ENCODE measurements at places on chromosomes 3 and 15. TPM values are rescaled to one million over a fixed set of nuclear protein-coding genes. Genes with fewer than 3 reads are reported as not detected.

DNA sequence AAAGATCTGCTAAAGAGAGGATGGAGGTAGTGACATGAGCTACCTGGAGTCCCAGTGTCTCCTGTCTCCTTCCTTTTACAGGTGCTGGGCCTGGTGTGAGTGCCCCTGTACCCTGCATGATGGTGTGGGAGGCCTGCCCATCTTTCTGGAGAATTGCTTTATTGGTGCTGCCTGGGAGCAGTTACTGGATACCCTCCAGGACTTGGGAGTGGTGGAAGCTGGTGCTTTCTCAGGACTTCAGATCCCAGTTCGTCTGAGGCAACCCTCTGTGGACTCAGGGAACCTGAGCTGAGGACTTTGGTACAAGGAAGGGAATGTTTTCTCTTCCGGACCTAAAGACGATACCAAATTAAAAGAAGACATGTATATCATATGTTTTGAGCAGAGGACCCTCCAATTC, 18.3 kb upstream of the NUDT16 start:
- DNase-seq = no peak

Gene PLCD1
- total RNA-seq = 43.8 TPM

DNA sequence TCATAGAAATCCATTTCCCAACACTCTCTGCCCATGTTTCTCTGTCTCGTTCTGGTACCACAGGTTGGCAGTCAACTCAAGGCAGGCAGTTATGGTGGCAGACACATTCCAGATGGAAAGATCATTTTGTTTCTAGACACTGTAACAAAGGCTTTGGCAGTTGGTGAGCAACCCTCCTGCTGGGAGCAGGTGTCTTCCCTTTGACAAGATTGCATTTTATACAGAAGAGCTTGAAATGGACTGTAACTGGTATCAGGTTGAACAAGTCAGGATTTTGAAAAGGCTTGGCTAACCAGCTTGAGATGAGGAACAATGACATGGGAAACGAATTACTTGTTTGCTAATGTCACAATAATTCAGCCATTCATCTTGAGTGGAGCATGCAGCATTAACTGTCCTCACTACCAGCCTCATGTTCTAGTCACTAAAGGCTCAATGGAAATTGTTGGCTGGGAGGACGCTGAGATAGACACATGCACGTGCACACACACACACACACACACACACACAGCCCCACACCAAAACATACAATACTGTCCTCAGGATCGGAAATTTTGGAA, 170.0 kb downstream of the SEMA6D start:
- no peak for DNase-seq

DNA sequence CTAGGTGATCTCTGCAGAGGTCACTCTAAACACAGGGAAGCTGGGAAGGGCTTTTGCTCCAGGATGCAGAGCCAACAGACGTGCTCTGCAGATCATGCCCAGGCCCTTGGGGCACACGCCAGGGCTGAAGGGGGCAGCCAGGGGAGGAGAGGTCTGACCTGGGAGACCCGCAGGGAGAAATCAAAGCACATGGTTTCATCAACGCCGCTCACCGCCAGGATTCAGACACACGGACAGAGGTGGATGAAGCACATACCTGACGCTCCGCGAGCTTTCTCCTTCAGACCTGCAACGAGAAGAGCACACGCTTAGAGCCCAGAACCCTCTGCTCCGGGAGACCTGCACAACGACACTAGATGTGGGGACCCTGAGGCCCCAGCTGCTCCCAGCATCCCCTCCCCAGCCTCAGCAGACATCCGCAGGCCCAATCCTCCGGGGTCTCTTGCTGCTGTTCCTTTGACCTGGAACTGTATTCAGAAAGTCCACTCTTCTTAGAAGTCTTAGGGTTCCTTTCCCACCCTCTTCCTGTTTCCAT, 90.7 kb upstream of the IQSEC1 start:
- DNase-seq = no peak

Gene AMT
- 10.7 TPM for total RNA-seq

GRCh38 chr3:183301937-183302580, 49.0 kb downstream of the B3GNT5 start:
- DNase-seq = no peak
